ENCODE measurements at places on chromosomes 4 and X. TPM values are rescaled to one million over a fixed set of nuclear protein-coding genes. Genes with fewer than 3 reads are reported as not detected.
A peak's percentile ranks its signal among the peaks of the same experiment; 100 is the strongest.

Gene DCAF12L2
- total RNA-seq, result not detected

Gene EDA
- 6.9 TPM for total RNA-seq

Gene C4orf51
- not detected for total RNA-seq

Gene FGFR3
- 24.5 TPM for total RNA-seq

Gene CDS1
- total RNA-seq, result 13.6 TPM

Gene CFAP47
- total RNA-seq, result 1.6 TPM

Gene COX7B2
- not detected for total RNA-seq

Gene CXorf65
- total RNA-seq, result 3.6 TPM

Gene CT83
- total RNA-seq, result not detected

Gene ATP2B3
- not detected for total RNA-seq

DNA sequence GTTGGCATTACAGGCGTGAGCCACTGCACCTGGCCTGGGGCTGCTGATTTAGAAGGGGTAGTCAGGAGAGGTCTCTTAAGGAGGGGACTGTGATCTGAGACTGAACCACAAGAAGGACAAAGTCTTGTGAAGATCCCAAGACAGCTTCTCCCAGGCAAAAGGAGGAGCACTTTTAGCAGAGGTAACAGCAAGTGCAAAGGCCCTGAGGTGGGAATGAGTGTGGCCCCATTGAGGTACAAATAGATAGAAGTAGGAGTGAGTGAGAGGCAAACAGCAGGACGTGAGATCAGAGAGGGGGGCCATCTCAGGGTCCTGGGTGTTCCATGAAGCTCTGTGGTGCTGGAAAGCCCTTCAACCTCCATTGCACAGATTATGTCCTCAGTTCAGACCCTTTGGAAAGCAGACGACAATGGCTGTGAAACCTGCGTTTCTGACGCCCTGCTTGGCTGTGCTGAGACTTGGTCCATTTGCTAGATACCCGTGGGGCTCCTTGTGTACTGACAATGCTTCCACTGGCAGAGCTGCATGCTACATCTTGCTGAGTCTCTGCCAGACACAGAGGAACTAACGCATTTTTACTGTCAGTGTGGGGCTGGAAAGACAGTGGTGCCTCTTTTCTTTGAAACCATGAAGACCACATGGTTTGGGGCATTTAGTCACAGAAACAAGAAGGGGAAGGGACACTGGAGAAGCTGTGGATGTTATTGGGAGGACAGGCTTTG is 1.3 kb upstream of the CCKAR start:
- no peak for DNase-seq

- DNase-seq, result peak; percentile 60
Observed at GRCh38 chrX:103356130-103356798, at the start of gene TCEAL9. TCEAL9 (plus strand) TSS chrX:103356506; CDS start chrX:103357685, 1,179 bp downstream.

GRCh38 chr4:77146186-77147078 is 10.6 kb upstream of the CCNG2 start:
- DNase-seq, result no peak

- DNase-seq, result no peak
Observed at GRCh38 chr4:110088670-110089069, 109.7 kb downstream of the ELOVL6 start.

DNA sequence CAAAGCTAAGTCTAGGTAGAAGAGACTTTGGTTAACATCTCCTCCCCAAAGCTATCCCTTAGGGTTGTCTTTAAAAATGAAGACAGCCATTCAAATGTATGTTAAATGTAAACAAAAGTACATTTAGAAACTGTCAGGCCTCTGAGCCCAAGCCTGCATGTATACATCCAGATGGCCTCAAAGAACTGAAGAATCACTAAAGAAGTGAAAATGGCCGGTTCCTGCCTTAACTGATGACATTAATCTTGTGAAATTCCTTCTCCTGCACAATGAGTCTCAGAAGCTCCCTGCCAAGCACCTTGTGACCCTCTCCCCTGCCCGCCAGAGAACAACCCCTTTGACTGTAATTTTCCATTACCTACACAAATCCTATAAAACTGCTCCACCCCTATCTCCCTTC is 377.9 kb downstream of the FAM133A start:
- DNase-seq, result no peak

DNA sequence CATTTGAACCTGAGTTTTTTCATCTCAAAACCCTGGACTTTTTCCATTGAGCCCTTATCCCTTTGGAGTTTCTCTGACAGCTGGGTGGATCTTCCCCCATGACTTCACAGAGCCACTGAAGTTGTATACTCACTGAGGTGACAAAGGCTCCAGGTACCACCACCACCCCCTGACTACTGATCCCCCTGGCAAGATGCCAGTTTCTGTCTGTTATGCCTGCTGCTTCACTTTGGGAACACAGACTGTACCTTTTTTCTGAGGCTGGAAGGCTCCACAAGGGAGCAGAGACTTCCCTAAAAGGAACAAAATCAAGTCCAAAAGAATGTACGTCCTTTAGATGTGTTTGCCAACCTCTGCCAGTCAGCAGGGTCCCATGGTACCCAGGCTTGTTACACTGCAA is 160.3 kb upstream of the JADE1 start:
- no peak for DNase-seq

DNA sequence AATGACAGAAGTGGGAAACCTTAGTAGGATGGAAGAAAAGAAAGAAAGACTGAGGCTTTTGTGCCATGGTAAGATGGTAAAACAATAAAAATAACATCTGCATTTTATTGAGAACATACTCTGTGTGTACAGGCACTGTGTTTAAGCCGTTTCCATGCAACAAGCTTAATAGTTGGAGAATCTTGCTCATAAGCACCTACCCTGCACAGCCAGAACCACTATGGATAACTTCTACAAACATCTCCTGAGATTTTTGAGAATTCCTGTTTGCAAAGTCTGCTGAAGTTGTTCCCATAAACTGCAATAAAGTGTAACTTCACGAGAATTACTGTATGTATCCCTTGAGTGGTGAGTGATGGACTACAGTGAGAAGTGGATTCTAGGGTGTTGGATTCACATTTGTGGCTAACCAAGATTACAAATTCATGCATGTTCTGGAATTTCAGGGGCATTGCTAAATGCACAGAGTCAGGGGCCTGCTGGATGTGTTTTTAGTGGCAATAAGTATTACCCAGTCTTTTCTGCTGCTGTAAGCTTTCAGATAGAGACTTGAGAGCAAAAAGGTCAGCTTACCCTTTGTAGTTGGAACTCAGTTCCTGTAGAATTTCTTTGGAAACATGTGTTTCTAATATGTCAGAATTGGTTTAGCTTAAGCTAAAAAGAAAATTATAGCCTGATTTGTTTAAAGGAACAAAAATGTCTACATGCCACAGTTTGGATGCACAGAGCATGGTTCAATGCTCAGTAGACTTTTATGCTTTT is 132.5 kb downstream of the AFF1 start:
- no peak for DNase-seq

DNA sequence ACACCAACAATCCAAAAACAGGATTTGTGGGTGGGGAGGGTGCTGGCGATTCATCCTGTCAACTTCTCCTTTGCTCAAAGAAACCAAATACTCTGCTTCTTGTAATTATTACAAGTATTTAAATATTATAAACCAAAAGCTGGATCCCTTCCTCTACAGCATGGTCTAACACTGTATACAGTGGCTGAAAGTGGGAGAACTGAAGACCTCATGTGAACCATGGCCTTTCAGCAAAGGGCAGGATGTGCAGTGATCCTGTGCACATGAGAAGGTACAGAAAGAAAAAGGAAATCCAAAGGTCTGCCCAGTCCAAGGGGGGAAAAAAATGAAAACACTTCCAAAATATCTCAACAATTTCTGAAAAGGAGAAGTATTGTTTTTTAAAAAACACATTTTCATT is 5.3 kb upstream of the CXorf38 start:
- no peak for DNase-seq

DNA sequence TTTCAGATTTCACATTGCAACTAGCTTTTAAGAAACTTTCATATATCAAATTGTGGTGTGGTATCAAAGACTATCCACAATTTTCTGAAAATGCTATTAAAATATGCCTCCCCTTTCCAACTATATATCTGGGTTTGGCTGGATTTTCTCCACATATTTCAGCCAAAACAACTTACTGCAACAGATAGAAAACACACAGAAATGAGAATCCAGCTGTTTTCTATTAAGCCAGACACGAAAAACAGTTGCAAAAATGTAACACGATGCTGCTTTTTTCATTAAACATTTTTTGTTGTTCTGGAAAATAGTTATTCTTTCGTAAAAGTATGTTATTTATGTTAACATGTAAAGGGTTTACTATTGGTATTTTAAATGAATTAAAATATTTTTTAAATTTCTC is 33.1 kb downstream of the DCTD start:
- DNase-seq, result no peak

DNA sequence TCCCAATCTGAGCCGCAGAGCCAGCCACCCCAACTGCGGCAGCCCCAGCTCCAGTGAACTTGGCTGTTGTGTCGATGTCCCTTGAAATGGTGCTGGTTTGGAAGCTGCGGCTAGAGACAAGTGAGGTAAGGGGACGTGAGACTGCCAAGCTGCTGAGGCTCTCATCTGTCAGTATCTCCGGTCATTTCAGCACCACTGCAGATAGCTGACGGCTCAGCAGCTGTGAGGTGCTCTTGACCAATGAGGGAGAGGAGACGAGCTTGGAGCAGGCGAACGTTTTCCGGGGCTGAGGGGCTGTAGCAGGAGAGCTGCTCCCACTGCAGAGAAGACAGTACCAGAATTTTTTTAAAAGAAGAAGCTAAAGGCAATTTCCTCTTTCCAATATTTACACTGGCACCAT is 175.5 kb upstream of the CASK start:
- no peak for DNase-seq

All from upper lobe of left lung (tissue), 6 donors.